ENCODE measurements at places on chromosomes 1 and 21.

DNA sequence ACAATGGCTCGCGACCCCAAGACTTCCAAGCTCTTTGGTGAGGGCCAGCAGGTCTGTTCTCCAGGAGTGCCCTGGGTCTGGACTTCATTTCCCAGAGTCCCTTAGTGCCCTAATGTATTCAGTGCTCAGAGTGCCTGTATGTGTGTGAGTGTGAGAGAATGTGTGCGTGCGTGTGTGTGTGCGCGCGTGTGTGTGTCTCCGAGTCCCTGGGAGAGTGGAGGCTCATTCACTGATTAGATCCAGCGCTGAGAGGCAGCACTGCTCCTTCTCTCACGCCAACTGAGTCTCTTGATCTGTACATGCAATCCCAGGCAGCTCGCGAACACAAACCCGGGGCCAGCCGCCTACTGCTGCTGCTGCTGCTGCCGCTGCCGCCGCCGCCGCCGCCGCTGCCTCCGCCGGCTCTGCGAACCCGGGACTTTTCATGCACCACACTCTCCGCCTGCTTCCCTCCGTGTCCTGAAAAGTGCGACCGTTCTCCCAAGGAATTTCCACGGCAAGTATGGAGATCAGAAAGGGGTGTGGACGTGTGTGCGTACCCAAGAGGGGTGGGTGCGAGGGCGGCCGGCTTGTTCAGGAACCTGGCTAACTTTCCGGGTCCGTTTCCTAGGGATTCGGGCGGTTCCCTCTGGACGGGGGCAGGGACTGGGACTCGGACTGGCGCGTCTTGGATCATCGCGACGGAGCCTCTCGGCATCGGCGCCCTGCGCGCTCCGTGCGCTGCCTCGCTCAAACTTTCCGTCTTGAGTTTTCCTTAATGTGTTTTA lies at the start of gene RNF220:
Gene RNF220, plus strand, starts transcription at position 225 of the 767 bp plus-strand sequence.
- peak; percentile 51 for DNase-seq

DNA sequence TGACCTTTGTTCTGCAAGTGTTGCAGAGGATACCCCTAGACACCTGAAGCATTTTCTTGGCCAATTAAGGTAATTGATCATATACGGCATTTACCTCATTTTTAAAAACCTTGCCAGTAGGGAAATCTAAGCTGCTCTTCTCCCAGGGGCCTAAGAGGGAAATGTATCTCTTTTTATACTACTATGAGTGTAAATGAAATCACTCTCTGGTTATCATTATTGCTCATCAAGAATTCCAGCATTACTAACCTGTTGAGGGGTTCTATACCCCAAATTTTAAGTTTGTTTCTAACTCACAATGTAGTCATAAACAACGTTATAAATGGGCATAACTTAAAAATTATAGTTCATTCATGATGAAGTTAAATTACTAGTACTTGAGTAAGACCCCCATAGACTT lies 27.4 kb downstream of the TMED5 start:
- no peak for DNase-seq

- DNase-seq, result no peak
Measured at GRCh38 chr1:46461017-46461808, 28.4 kb upstream of the DMBX1 start.

- DNase-seq, result peak; percentile 57
Measured at GRCh38 chr1:94925561-94926125, 1.3 kb downstream of the CNN3 start.

- DNase-seq, result no peak
Measured at GRCh38 chr1:90723590-90724108, 6.5 kb upstream of the BARHL2 start.
